CD4-positive, alpha-beta T cell (primary cell): ENCODE measurements at places on chromosomes 11 and 22.

- DNase-seq: no peak
These were observed 11.1 kb downstream of the NEAT1 start for GRCh38 chr11:65433657-65434056.

- DNase-seq: no peak
These were observed 2.1 kb downstream of the TOLLIP start for GRCh38 chr11:1307163-1307870.

DNA sequence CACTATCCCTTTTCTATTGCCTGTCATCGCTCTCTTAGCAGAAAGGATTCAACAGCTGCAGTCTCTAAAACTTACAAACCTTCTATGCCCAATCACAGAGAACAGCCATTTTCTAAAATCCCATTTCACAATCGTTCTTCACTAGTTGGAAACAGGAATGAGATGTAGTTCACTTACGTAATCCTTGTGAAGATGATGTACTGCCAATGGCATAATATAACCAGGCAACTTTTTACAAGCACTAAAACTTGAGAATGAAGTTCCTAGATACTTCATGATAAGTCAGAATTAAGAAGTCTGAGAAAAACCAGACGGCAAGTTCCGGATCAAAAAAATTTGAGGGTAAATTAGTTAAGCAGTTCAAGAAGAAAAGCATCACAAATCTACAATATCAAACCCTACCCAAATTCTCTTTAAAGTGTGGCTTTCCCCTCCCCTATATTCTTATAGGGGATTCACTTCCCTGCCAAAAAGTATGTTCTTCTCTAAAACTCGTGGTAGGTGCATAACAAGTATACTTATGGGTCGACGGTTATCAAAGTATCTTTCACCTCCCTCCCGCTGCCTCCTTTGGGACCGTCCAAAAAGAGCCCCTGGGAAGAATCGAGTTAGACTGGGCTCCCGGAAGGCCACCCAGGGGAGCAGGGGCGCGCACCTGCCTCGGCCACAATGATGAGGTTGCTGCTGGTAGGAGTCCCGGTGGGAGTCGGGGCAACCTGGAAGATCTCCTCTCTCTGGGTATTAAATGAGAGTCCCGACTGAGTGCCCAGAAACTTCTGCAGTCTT, 666 bp downstream of the MSANTD4 start:
- DNase-seq: no peak

GRCh38 chr22:46590334-46590733, 29.9 kb upstream of the GRAMD4 start:
- DNase-seq: no peak

DNA sequence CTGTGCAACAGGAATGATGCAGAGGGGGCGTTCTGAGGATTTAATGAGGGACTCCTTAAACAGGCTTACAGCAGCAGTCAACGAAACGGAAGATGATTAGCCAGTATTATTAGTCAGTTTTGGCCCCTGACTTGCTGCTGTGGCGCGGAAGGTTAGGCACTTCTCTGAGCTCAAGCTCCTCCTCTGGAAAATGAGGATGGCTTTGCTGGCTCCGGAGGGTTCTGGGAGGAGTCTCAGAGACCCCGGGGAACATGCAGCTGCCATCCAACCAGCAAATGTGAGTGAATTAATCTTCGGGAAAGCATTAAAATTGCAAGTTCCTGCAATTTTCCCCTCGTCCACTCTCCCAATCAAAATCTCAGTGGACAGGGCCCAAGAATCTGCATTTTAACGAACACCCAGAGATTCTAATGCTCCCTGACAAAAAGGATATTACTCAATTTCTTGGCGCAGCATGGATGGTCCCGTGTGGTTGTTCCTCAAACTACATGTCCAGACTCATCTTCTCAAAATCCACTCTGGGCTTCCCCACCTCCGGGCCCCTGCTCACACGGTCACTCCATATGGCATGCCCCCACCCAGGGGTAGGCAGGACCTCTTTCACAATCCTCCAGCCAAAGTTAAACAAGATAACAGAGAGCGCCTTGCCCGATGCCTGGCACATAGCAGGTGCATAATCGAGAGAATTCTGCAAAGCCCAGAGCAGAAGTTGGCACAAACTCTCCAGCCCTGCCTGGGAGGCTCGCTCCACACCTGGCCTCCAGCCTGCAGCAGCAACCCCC, 6.4 kb downstream of the ELFN2 start:
- DNase-seq: no peak

- no peak for DNase-seq
These were observed 260.8 kb downstream of the LARGE1 start for GRCh38 chr22:33659448-33659847.

- no peak for DNase-seq
These were observed 196.4 kb upstream of the PITPNB start for GRCh38 chr22:28115426-28115825.

GRCh38 chr11:643849-644738, 7.0 kb downstream of the DRD4 start:
- no peak for DNase-seq

- DNase-seq: no peak
These were observed 459.6 kb downstream of the TBC1D22A start for GRCh38 chr22:47221840-47222615.

DNA sequence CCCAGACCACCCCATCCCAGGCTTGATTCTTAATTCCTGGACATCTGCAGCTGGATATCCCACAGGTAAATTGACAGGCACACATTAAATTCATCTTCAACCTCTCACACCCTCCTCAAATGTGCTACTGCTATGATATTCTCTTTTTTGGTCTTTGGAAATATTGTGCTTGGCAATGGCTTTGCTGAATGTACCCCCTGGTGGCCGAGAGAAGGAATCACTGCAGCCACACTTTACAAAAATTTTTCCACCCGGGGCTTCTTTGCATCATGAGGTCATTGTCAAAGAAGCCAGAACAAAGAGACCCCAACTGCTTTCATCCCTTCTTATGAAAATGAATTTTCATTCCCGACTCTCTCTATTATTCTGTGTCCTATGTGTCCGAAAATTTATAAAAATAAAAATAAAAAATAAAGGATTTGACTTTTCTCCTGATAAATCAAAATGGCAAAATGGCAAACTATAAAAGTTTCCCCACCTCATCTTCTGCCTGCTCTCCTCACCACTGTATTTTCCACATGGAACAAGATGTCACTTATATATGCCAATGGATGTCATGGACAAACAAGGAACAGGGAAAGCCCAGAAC, 15.0 kb upstream of the CYB5R2 start:
- DNase-seq: no peak

GRCh38 chr11:67020949-67021348, 2.0 kb upstream of the SYT12 start:
- no peak for DNase-seq

DNA sequence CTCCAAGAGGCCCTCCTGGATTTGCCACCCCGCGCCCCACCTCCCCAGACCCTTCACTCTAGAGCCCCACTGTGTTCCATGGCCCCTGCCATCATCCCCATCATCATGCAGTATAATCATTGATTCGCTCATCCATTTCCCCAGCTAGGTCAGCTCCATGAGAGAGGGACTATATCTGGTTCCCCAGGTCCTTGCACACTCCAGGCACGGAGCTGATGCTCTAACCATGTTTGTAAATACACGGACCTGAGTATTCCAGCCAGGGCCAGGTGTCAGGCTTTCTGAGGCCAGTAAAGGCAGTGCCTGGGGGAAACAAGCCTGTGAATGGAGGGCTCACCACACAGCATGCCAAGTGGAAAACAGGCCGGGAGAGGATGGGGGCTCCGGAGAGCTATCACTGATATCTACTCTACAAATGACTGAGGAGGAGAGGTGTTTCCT, 27.1 kb upstream of the OAF start:
- no peak for DNase-seq

GRCh38 chr22:23446796-23447350, 133.2 kb downstream of the IGLL1 start:
- DNase-seq: no peak

- DNase-seq: no peak
These were observed 4.7 kb upstream of the ASCC2 start for GRCh38 chr22:29842740-29843139.

- DNase-seq: no peak
These were observed 61.9 kb downstream of the ARHGEF12 start for GRCh38 chr11:120398132-120398531.

DNA sequence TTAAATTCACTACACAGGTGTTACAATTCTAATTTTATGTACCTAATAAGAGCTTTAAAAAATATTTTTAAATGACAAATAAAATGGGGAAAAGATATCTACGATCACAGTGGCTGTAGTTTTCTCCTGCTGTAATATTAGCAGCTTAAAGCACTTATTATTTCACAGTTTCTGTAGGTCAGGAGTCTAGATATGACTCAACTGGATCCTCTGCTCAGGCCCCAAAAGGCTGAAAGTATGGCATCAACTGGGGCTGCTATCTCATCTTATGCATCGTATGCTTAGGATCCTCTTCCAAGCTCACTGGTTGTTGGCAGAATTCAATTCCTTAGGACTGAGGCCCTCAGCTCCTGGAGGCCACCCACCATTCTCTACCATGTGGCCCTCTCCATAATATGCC, 12.8 kb downstream of the FBXO3 start:
- DNase-seq: no peak

- no peak for DNase-seq
These were observed 53.2 kb upstream of the CDON start for GRCh38 chr11:126115816-126116331.

DNA sequence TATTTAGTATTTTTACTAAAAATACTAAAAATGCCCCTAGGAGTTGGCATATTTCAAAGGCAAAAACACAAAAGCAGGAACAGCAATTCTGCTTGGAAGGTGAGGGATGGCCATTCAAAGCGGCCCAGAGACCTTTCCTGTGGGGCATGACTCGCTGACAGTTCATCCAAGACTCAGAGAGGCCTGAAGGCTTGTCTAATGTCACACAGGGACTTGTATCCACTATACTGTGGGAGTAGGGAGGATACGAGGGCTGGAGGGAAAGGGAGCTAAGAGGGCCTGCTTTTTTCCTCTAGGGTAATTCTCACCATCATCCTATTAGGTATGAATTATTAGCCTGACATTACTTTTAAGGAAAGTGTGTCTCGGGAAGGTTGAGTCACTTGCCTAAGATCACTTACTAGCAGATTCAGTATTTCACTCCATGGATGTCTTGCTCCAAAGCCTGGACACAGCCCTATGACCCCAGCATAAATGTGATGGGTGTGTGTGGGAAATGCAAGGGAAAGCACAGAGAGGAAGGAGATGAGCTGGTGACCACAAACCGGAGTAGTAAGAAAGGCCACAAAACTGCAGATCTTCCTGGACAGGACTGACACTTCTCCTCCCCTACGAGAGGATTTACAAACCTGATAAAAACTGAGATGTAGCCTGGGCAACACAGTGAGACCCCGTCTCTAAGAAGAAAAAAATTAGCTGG, 16.7 kb upstream of the UCP3 start:
- DNase-seq: no peak

GRCh38 chr11:8792710-8793109, 110.1 kb downstream of the RPL27A start:
- DNase-seq: no peak

DNA sequence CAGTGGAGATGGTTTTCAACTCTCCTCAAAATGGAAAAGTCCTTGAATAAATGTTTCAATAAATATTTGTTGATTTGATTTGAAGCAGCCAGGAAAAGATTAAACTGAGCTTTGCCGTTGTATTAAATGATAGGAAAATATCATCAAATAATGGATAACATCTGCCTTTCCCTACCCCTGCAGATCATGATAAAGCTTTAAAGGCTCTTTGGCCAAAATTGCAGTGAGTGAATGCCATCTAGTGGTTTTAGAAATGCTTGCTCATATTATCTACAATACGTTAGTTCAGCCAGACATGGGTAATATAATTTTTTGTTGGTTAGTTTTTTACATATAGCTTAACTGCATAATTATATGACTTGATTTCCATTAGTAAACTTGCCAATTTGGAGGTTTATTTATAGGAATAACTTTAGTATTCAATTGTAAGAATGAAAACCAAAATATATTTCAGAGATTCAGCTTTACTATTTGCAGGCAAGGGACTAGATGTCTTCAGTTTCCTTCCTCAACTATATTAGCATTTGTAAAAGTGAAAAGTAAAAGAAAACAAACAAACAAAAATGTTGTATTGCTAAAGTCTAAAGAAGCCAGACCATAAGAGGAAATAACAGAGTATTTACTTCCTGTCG, 159.2 kb downstream of the MSANTD4 start:
- DNase-seq: peak; percentile 36

GRCh38 chr22:37843741-37844089, 419 bp downstream of the ANKRD54 start:
- DNase-seq: peak; percentile 48

GRCh38 chr11:59891781-59892181, 13.2 kb downstream of the OOSP3 start:
- no peak for DNase-seq

GRCh38 chr11:69510471-69511357, 29.3 kb downstream of the LINC01488 start:
- no peak for DNase-seq

GRCh38 chr11:106717222-106717621, 301.1 kb downstream of the GUCY1A2 start:
- no peak for DNase-seq

DNA sequence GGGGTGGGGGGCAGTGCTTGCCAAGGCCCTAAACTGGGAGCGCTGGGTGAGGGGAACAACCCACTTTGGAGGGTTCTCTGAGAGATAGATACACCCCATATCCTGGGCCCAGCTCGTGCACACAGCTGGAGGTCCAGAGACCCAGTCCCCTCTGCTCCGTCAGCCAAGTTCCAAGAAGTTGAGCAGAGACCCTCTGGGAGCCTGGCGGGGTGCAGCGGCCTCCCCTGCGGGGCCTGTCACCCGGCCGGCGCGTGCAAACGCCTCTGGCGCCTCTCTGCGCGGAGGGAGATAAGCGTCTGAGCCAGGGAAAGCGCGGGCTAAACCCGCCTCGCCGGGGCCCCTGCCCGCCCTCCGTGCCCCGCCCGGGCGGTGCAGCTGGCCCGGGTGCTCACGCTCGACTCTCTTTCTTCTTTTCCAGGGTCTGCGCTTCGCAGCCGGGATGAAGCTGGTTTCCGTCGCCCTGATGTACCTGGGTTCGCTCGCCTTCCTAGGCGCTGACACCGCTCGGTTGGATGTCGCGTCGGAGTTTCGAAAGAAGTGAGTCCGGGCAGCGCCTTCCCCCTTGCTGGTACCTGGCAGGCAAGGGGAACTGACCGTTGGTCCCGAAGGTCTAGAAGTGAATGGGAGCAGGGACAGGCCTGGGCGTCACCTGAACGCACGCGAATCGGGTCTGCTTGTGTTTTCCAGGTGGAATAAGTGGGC, 540 bp downstream of the ADM start:
- DNase-seq: no peak
